ENCODE measurements at places on chromosomes 13 and 19.
A peak's percentile ranks its signal among the peaks of the same experiment; 100 is the strongest.

GRCh38 chr19:8575467-8575997, 1.7 kb downstream of the MYO1F start:
- peak; percentile 45 for DNase-seq

- no peak for DNase-seq
Observed at GRCh38 chr13:100497389-100497788, 91.2 kb downstream of the GGACT start.

GRCh38 chr13:24215126-24215525, 54.6 kb downstream of the SPATA13 start:
- DNase-seq: no peak

GRCh38 chr19:6126335-6126974, 9.0 kb upstream of the ACSBG2 start:
- no peak for DNase-seq

DNA sequence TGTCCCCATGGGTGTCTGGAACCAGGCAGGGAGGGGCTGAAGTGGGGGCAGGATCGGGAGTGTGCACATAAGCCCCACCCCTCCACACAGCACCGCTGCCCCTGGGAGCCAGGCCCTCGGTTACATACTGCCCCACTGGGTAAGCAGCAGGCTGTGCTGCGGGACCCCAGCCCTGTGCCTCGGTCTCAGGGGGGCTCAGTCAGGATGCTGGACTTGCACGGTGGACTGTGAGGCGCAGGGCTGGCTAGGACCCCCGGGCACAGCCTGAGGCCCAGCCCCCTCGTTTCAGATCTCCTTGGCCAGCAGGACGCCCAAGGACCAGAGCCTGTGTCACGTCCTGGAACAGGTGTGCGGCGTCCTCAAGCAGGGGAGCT, 16.3 kb downstream of the MPND start:
- no peak for DNase-seq

- DNase-seq: peak; percentile 42
Observed at GRCh38 chr13:99655351-99656091, 154.2 kb downstream of the TM9SF2 start.

GRCh38 chr19:6890938-6891337, 3.6 kb downstream of the ADGRE1 start:
- no peak for DNase-seq

DNA sequence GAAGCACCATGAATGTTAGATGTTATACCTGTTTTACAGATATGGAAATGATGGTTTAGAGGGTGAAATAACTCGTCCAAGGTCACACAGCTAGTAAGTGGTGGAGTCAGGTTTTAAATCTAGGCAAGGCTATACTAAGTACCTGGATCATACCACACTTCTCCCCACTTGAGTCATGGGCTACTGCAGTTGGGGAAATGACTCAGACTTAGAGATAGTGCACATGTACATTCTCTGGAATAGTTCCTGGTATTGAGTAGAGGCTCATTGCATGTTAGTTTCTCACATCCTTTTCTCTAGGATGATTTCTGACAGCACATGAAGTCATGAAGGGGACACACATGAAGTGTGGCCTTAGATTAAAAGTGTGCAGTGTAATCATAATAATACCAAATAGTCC, 76.2 kb upstream of the TNFSF11 start:
- no peak for DNase-seq

- no peak for DNase-seq
Observed at GRCh38 chr19:46002678-46003275, 7.5 kb downstream of the CCDC61 start.

GRCh38 chr19:947090-947706, 21.4 kb downstream of the ARID3A start:
- no peak for DNase-seq

DNA sequence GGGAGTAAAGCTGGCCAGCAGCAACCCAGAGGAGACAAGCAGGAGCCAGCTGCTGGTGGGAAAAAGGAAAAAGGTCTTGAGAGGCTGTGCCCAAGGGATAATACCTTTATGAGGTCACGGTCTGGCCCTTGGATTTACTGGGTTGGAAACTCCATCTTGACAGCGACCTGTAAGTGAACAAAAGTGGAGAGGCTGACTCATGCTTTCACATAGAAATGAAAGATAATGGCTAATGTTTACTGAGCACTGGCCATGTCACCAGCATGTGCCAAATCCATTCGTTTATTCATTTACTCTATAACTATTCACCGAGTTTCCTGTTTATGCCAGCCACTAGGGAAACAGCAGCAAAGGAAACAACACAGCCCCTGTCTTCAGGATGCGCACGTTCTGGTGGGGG, 4.7 kb downstream of the VRK3 start:
- no peak for DNase-seq

DNA sequence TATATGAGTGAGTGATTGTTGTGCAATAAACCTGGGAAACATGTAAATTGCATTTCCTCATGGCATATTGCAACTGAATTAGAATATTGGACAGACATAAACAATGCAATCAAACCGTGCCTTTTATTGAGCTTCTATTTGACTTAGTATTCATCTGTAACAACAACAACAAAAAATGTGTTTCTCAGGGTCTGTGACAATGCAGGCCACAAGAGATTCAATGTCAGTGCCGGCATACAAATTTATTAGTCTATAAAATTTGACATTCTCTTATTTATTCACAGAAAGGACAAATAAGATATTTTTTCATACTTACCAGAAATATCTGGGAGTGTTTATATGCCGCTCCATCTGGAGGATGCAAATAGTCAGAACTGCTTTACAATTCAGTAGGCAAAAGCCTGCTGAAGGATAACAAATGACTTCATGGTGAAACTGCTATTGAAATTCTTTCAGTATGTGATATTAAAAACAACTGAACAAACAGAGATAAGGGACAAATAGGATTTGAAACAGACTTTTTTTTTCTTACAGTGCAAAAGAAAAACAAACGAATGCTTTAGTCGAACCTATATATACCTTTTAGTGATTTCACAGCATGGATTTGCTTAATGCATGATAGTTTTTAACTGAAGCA, 77.2 kb downstream of the DACH1 start:
- DNase-seq: no peak

GRCh38 chr13:30804474-30804873, 69.1 kb downstream of the ALOX5AP start:
- DNase-seq: no peak

- DNase-seq: no peak
Observed at GRCh38 chr13:26743971-26744370, 16.6 kb downstream of the GPR12 start.

GRCh38 chr19:15249972-15250639, 17.9 kb upstream of the EPHX3 start:
- DNase-seq: no peak

GRCh38 chr19:51948975-51949374, 21.7 kb downstream of the ZNF613 start:
- DNase-seq: no peak

- DNase-seq: no peak
Observed at GRCh38 chr13:77522444-77522843, 13.1 kb upstream of the SCEL start.

GRCh38 chr19:2952953-2953481, 8.2 kb upstream of the ZNF77 start:
- DNase-seq: no peak

GRCh38 chr19:4971424-4971793, 2.5 kb downstream of the KDM4B start:
- DNase-seq: no peak

- DNase-seq: peak; percentile 64
Observed at GRCh38 chr19:10112037-10112761, 706 bp downstream of the P2RY11 start.

DNA sequence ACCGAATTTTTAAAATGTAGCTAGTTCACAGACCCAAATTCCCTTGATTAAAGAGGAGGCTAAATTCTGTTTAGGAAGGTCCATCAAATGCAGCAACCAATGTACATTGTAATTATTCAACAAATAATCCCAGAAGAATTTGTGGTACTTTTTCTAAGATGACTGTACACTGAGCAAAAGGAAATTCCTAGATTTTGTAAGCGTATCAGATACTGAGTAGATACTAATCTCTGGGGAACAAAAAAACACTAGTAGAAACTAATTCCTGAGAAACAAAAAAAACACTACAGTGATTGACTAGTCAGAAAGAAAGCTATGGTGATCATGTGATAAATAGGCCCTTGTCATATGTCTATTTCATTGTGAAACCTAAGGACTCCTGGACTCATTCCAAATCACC, 246.1 kb downstream of the PCDH17 start:
- DNase-seq: no peak

GRCh38 chr19:19204181-19204580, 967 bp upstream of the NR2C2AP start:
- DNase-seq: no peak

DNA sequence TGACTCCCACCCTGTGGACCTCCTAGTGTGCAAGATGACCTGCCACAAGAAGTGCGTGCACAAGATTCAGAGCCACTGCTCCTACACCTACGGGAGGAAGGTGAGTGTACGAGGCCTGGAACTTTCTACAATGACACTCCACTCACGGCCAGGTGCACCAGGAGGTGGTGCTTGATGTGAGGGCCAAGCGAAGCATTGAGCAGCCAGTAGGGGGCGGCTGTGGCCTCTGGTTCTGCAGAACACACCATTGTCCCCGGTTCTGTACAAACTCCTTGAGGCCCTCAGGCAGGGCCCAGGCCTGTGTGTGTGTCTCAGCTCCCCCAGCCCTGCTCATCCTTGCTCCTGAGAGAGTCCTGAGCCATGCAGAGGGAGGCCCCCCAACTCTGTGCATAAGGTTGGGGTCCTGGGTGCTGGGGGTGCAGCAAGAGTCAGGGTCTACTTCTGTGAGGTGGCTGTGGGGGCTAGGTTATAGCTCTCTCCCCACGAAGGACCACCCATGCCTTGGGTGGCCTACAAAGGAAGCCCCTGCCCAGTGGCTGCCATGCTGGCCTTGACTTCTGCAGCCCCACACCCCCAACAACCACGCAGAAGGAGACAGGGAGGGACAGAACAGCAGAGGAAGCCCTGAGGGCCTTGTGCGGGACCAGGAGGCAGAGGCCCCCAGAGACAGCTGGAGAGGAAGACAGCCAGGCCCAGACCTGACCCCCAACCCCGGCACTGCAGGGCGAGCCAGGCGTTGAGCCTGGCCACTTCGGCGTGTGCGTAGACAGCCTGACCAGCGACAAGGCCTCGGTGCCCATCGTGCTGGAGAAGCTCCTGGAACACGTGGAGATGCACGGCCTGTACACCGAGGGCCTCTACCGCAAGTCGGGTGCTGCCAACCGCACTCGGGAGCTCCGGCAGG, 9.7 kb upstream of the USE1 start:
- no peak for DNase-seq

DNA sequence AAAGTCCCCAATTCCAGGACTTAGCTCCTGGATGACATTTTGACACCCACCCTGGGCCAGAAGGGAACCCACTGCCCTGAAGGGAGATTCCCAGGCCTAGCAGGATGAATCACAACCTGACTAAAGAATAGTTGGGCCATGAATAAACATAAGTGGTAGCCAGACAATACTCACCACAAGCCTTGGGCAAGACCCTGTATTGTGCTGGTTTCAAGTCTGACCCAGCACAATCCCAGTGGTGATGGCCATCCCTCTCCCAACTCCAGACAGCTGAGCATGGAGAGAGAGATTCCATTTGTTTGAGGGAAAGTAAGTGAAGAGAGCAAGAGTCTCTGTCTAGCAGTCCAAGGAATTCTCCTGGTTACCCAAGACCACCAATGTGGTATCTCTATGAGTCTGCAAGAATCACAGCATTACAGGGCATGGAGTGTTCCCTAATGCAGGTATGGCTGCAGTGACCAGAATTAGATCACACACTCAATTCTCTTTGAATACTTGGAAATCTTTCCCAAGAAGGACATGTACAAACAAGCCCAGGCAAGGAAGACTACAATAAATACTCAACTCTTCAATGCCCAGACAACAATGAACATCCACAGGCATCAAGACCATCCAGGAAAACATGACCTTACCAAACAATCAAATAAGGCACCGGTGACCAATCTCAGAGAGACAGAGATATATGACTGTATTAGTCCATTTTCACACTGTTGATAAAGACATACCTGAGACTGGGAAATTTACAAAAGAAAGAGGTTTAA, 158.0 kb downstream of the VWA8 start:
- no peak for DNase-seq

DNA sequence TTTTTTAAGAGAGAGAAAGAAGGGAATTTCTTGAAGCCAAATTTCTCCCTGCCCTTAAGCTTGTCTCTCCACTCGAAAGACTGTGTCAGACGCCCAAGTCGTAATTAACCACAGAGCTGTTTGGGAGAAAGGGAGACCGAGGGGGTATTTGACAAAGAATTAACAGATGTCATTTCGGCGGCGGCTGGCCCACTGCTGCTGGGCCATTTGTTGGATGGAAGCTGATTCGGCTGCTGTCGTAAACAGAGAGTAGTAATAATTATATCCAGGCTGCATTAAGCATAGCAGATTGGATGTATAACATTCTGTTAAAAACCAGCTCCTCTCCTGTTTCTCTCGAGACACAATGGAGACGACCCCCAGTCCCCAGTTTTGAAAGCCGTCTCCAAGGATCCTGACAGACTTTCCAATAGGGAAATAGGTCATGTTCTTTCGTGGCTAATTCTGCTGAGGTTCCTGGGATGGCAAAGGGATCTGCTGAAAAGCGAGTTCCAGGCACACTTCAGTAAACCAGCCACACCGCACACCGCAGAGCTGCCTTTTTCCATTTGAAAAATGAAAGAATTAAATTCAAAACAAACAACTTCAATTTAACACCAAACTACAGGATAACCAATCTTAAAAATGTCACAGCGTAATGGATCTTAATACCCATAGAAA, 71.5 kb downstream of the KCTD15 start:
- DNase-seq: no peak

- no peak for DNase-seq
Observed at GRCh38 chr13:114248011-114248410, 13.3 kb downstream of the CDC16 start.

DNA sequence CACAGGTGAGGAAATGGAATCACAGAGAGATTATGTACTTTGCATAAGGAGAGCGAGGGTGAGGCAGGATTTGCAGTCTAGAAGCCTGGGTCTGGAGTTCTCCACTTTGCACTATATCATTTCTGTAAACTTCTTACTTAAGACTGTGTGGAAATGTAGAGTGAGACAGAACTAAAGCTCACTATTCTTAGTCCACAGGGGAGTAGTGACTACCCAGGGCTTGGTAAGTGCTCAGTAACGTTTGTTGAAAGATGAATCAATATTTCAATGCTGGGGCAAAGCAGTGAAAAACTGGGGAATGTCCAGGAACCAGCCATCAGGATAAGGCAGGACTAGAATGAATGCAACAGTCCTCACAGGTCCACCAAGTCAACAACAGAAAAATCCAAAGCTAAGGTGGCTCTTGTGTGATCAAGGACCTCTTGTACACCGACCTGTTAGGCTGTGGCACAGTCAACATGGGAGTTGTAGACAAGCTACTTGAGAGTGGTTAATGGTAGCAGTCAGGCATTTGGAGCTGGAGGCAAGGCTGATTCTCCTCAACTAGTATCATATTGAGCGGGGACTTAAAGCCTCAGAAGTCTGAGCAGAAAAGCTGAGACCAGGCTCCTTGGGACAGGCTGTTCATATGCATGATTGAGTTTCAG, 929 bp upstream of the TNFSF13B start:
- DNase-seq: no peak

GRCh38 chr19:23070353-23071146, 46.3 kb upstream of the ZNF730 start:
- no peak for DNase-seq

Measured in T-helper 22 cell (primary cell).